AG08395 (cell line): ENCODE measurements at places on chromosomes 2 and 18.

DNA sequence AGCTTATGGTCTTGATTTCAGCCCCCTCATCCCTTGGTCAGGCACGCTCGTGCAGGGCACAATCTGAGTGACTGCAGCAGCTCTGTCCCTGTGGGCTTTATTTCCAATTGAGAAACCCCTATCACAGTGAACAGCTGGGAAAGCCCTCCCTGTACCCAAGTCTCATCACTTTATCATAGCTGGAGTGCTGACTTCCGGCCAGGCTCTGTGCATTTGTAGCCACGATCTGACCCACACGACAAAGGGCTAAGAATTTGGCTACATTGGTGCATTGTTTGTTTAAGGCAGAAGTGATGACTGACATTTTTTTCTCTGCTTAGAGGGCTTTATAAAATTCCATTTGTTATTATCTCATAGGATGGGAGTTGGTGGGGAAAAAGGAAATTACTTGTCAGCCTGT lies 184.4 kb downstream of the KCNS3 start:
- no peak for DNase-seq

DNA sequence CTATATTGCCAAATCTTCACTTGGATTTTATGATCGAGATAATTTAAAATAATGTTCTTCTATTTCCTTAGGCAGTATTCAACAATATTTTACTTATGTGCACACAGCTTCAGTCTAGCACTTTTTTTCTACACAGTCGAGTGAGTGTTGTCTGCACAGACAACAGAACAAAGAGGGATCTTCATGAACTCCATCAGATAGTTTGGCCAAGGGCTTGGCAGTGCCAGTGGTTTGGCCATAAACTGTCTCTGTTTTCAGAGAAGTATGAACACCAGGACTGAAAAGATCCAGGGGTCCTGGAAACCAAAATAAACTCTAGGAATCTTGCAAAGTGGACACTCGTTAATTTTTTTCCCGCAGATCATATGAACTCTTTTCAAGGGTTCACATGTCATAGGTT lies 547.3 kb downstream of the PLCL1 start:
- no peak for DNase-seq

DNA sequence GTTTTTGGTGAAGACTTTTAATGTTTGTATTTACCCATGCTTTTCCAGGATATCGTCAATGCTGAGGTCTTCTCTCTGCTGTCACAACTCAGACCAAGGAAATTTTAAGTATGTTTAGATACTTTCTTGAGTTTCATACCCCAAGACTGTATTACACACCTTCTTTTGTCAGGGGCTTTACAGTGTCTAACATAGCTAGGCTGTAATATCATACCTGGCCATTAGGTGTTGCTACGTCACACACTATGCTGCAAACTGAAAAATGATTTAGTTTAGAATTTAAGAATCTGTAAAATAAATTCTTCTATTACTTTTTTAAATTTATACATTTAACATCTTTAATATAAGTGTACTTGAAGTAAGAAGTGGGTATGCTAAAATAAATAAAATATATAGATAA lies 358.4 kb upstream of the NRP2 start:
- DNase-seq, result no peak

GRCh38 chr2:850429-850828 lies 100.2 kb upstream of the SNTG2 start:
- no peak for DNase-seq

GRCh38 chr18:25597476-25597875 lies 245.5 kb upstream of the ZNF521 start:
- no peak for DNase-seq

DNA sequence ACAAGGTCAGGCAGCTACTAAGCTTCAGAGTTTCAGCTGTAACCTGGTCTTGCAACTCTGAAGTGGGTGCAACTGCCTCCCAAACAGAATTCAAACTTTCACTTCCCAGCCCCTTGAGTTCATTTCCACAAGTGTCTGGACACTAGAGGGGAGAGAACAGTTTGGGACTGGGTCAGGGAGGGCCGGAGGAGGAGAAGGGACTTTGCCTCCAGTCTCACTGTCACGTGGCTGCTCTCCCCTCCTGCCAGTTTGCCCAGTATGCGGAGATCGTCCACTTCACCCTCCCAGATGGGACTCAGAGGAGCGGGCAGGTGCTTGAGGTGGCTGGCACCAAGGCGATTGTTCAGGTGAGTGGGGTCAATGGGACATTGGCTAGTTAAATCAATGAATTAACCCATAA lies 20.6 kb upstream of the ANKRD53 start:
- no peak for DNase-seq

- no peak for DNase-seq
Measured at GRCh38 chr2:15307526-15307925, 253.6 kb downstream of the NBAS start.
